ENCODE measurements at places on chromosomes 12 and 14.

- DNase-seq: no peak
These were observed 40.1 kb downstream of the TRAF3 start for GRCh38 chr14:102817318-102817717.

DNA sequence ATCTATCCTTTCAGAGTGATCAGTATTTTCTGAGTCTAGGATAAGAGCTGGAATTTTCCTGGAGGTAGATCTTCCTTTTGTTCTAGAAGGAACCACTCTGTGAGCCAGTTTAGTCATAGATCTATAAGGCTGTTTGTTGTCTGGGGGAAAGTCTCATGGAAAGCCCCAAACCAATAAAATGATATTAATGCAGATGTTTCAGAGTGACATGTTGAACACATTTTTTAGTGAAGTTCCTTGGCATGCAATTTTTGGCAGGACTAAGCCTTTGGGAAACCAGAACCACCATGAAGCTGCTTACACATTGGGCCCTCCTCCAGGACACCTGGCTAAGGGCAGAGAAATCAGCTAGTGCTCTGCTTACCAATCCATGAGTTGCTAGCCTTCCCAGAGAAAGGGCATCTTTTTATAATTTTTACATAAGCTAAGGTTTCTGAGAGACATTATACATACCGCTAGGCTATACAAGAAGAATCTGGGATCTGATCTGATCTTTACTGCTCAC, 101.5 kb upstream of the PCED1B start:
- no peak for DNase-seq

GRCh38 chr12:75759842-75760572, 248.6 kb upstream of the KRR1 start:
- DNase-seq: no peak

- DNase-seq: no peak
These were observed 40.6 kb downstream of the BRMS1L start for GRCh38 chr14:35866595-35867279.

- DNase-seq: no peak
These were observed 13.1 kb upstream of the CLEC7A start for GRCh38 chr12:10142976-10143589.

DNA sequence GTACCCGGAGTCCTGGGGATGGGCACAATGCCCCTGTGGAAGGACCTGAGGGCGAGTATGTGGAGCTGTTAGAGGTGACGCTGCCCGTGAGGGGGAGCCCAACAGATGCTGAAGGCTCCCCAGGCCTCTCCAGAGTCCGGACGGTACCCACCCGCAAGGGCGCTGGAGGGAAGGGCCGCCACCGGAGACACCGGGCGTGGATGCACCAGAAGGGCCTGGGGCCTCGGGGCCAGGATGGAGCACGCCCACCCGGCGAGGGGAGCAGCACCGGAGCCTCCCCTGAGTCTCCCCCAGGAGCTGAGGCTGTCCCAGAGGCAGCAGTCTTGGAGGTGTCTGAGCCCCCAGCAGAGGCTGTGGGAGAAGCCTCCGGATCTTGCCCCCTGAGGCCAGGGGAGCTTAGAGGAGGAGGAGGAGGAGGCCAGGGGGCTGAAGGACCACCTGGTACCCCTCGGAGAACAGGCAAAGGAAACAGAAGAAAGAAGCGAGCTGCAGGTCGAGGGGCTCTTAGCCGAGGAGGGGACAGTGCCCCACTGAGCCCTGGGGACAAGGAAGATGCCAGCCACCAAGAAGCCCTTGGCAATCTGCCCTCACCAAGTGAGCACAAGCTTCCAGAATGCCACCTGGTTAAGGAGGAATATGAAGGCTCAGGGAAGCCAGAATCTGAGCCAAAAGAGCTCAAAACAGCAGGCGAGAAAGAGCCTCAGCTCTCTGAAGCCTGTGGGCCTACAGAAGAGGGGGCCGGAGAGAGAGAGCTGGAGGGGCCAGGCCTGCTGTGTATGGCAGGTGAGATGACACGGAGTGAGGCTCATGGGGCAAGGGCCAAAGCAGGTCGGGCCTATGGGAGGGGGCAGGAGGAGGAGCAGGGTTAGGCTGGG, 4.5 kb downstream of the ARHGEF40 start:
- no peak for DNase-seq

DNA sequence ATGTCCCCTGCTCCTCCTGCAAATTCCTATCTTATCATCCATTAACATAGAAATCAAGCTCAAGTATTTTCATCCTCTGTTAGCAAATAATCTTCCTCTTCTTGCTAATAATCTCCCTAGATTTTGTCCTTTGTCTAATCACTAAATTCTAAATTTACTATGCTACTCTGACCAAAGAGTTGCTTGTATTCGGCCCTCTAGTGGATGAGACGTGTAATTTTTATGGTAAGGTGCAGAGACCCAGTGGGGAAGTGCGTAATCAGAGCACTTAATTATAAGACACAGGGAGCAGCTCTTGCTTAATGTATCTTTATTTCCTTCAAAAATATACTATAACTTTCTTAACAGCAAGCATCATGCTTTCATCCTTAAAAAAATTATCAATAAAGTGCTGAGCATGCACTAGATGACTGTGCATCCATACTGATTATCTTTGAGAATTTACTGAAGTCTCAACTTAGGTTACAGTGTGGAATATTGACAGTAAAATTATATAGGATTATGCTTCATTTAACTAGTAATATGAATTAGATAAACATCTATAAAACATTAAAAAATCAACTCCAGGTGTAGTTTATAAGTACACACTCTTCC, 212.6 kb downstream of the SLC16A7 start:
- DNase-seq: no peak

All from effector memory CD4-positive, alpha-beta T cell (primary cell).